ENCODE measurements at places on chromosomes 7 and 10. TPM values are rescaled to one million over a fixed set of nuclear protein-coding genes. Genes with fewer than 3 reads are reported as not detected.

- no peak for DNase-seq
Measured at GRCh38 chr10:70879207-70879606, 9.2 kb downstream of the PCBD1 start.

- DNase-seq: no peak
Measured at GRCh38 chr7:98303176-98303865, 21.8 kb downstream of the BRI3 start.

PRSS37 gene
- total RNA-seq: not detected

GRCh38 chr7:152344253-152344652 lies 91.5 kb downstream of the KMT2C start:
- no peak for DNase-seq

GRCh38 chr7:130429019-130429418 lies 11.8 kb downstream of the CEP41 start:
- DNase-seq: no peak

SLC16A9 gene
- total RNA-seq: 10.2 TPM

DNA sequence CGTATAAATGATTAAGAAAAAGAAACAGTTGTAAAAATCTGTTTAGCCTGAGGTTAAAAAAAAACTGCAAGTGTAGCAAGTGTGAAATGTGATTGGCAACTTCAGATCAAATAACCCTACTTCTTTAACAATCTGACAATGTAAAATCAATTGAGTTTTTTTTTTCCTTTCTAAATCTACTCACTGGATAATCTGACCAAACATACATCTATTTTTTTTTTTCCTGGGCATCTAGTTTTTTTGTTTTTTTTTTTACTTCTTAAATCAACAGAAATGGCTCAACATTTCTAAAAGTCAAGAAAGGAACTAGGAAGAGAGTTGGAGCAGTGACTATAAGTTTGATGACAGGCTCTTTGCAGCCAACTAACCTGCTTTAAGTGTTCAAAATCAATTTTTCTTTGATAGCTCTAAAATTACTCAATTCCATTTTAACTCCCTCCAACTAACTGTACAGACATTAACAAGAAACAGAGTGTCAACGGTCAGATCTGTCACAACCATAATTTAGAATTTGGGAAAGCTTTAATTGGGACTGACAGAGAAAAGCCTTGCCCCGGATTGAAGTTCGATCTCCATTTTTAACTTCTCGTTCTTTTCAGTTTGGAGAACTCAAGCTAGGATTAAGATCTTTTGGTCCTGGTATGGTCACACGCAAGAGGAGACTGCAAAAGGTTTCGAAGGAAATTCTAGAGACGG lies 1.2 kb downstream of the ARL3 start:
- DNase-seq: no peak
